ENCODE measurements at places on chromosomes 3 and 15. TPM values are rescaled to one million over a fixed set of nuclear protein-coding genes. Genes with fewer than 3 reads are reported as not detected.

The SLC28A1 gene
- not detected for total RNA-seq

The ARMC8 gene
- total RNA-seq: 51.5 TPM

The TRIM42 gene
- total RNA-seq: not detected

The KLF15 gene
- total RNA-seq: 4.1 TPM

The CA12 gene
- 94.0 TPM for total RNA-seq

The ANKUB1 gene
- total RNA-seq: not detected

The ADCY5 gene
- total RNA-seq: 0.66 TPM

The MYZAP gene
- not detected for total RNA-seq

The IFT57 gene
- total RNA-seq: 94.8 TPM

The AZI2 gene
- 172 TPM for total RNA-seq

The TMC3 gene
- total RNA-seq: not detected

The TRIM59 gene
- 46.5 TPM for total RNA-seq

The CHST13 gene
- 0.17 TPM for total RNA-seq

The CD200R1 gene
- total RNA-seq: not detected

The NOX5 gene
- 0.83 TPM for total RNA-seq

The CHRM5 gene
- total RNA-seq: under 0.01 TPM

The INSYN1 gene
- total RNA-seq: 0.73 TPM

The EPM2AIP1 gene
- 28.7 TPM for total RNA-seq

The C3orf70 gene
- total RNA-seq: 0.87 TPM

The TRIM69 gene
- total RNA-seq: 28.2 TPM

The HDAC11 gene
- total RNA-seq: 14.4 TPM

The BFSP2 gene
- not detected for total RNA-seq

The ITIH3 gene
- not detected for total RNA-seq

The SLC51B gene
- total RNA-seq: 1.5 TPM

The CHRFAM7A gene
- 0.17 TPM for total RNA-seq

The DNAH12 gene
- under 0.01 TPM for total RNA-seq

The CHDH gene
- 0.99 TPM for total RNA-seq

The SHQ1 gene
- 23.0 TPM for total RNA-seq

The NDUFB5 gene
- 97.6 TPM for total RNA-seq
